Uterine smooth muscle cell (primary cell): ENCODE measurements at places on chromosomes 6 and 20. TPM values are rescaled to one million over a fixed set of nuclear protein-coding genes. Genes with fewer than 3 reads are reported as not detected.

The EFCAB8 gene
- under 0.01 TPM in 1 of 2 replicates, not detected in the other for total RNA-seq

The FNDC11 gene
- 0.66 and 2.4 TPM in 2 replicates for total RNA-seq

The SPDEF gene
- total RNA-seq: under 0.01 TPM in 1 of 2 replicates, not detected in the other

The NRN1 gene
- total RNA-seq: 0.11 and 0.12 TPM in 2 replicates

The NDUFAF5 gene
- 17.0 and 20.1 TPM in 2 replicates for total RNA-seq

The GLP1R gene
- not detected in 2 replicates for total RNA-seq

The NT5E gene
- total RNA-seq: 524 and 527 TPM in 2 replicates
